Stimulated activated CD8-positive, alpha-beta memory T cell treated with anti-CD3 and anti-CD28 coated beads, Interleukin-15, amount 100 ng/mL, for 48 hours (primary cell): ENCODE measurements at places on chromosomes 7 and 10.

DNA sequence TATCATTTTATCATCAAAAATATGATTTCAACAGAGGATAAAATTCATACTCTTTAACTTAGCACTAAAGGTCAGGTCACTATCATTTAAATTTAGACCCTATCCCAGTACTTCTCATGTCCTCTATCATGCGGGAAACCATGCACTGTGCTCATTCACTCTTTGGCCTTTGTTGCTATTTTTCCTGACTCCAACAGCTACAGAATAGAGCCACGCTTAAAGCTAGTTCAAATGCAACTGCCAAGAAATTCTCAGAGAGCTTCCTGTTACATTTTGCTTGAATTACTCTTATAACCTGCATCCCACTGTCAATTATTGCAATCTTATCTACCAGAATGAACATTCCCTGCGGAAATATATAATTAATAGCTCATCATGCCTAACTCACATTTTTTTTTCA, 58.3 kb downstream of the SEMA3A start:
- DNase-seq, result no peak

DNA sequence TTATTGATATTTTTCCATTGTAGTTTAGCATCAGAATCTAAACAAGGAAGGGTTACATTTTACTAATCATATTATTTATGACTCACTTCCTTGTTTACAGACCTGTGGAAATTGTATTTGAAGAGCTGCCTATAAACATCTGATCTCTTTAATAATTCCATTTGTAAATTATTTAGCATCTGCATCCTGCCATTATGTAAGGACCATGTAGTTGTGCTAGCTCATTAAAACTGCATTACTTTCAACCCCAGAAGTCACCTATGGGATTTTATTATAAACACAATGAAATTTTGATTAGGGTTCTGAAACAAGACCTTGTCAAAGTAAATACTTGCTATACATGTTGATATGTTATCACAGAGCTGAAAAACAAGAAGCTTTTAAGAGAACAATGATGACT, 146.8 kb upstream of the SLC26A5 start:
- no peak for DNase-seq

GRCh38 chr10:128287921-128288320, 161.7 kb upstream of the MKI67 start:
- no peak for DNase-seq

DNA sequence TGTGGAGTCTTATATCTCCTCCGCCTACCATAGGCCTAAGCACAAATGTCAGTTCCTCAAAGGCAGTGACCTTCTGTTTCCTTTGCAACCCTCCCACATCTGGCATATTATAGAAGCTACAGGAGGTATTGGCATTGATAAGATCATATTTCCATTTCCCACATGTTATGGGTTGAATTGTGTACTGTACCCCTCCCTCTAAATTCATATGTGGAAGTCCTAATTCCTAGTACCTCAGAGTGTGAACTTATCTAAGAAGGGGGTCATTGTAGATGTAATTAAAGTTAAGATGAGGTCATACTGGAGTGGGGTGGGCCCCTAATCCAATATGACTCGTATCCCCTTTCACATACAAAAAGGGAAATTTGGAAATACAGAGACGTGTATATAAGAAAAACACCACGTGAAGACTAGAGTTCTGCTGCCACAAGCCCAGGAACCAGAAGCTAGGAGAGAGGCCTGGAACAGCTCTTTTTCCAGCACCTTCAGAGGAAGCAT, 6.1 kb upstream of the LAMB4 start:
- no peak for DNase-seq

GRCh38 chr10:95264227-95265051, 26.4 kb downstream of the PDLIM1 start:
- DNase-seq, result no peak

DNA sequence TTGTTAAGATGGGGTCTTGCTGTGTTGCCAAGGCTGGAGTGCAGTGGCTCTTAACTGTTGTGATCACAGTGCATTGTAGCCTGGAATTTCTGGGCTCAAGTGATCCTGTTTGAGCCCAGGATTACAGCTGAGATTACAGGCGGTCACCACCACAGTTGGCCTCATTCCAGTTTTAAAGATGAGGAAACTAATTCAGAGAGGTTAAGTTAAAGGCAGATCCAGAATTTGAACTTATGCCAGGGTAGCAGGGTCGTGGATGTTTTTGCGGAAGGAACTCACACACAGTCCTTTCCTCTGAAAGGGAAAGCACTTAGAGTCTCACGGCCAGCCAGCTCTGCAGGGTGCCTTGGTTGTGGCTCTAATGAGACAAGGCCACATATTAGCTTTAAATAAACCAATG, 84.7 kb downstream of the MMRN2 start:
- no peak for DNase-seq

- no peak for DNase-seq
Measured at GRCh38 chr7:42770114-42770513, 141.8 kb downstream of the C7orf25 start.

DNA sequence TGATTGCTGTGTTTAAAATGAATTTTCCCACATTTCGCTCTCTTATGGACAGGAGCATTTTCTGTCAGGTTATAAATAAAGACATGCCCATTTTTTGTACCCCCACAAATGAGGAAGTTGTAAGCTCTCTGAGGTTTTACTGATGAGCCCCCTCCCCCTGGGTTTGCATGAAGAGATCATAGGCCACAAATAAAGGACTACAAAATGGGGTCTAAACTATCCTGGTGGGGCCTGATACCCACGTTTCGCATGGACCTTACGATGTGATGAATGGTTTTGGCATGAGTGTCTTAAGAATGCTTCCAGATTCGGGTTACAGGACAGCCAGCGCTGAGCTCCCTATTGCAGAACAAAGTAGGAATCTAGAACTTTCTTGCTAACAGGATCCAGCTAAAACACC, 5.8 kb downstream of the IKZF1 start:
- no peak for DNase-seq

DNA sequence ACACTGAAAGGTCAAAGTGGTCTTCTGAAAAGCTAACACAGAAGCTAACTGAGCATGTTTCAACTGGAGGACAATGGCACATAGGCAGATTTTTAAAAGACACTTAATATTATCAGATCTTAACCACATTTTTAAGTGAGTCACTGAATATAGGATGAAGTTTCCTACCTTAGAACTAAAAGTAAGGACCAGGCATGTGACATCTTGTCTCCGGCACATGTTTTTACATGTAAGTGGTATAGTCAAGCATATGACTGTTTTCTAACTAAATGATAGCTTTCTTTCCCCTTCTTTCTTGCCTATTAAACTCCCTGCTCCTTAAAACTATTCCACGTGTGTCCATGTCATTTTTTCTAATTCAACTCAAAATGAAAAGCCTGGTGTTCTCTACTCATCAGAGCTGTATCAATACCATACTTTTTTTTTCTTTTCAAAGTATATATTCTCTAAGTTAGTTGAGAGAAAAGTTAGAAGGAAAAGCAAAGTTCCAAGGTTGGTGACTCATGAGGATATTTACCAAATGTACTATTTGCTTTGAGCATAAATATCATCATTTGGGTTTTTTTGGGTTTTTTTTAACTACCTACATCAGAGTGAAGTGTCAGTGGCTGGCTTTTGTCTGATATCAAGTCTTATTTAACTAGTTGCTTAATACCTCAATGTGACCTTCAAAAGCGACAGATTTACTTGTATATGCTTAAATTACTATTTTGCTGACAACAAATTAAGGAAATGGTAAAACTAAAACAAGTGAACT, 127.5 kb downstream of the CRPPA start:
- DNase-seq, result no peak

DNA sequence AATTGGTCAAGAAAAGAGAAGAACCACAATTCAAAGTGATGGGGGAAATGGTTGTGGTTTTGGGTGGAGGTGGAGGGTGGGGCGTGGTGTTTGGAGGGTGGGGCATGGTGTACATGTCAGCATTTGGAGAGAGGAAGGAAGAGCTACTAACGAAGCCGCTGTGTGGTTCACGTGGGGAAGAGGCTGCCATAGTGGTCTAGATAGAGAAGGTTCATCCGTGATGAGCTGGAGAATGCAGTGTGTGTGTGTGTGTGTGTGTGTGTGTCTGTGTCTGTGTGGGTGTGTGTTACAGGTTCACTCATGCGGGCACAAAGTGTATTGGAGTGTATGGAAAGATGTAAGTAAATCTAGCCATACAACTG, 6.1 kb upstream of the VCL start:
- peak; percentile 71 for DNase-seq

GRCh38 chr7:40721342-40721949, 586.6 kb downstream of the SUGCT start:
- no peak for DNase-seq
